ENCODE measurements at places on chromosomes 1 and 21.

DNA sequence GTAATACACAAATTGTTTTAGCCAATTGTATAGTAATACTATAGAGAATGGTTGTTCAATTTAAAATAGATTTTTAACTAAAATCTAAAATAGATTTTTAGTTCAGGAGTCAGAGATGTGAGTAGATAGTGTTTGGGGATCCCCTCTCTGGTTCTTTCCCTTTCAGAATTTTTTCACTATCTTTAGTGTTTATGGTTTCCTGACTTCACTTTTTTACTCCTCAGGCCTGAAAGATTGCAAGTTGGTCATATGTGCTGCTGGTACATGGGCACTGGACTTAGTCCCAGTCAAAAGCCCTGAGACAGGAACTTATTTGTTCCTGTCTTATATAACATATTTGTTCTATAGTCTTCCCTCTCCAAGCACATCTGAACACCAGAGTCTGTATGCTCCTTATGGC lies 96.8 kb upstream of the ATP1B1 start:
- DNase-seq, result no peak

DNA sequence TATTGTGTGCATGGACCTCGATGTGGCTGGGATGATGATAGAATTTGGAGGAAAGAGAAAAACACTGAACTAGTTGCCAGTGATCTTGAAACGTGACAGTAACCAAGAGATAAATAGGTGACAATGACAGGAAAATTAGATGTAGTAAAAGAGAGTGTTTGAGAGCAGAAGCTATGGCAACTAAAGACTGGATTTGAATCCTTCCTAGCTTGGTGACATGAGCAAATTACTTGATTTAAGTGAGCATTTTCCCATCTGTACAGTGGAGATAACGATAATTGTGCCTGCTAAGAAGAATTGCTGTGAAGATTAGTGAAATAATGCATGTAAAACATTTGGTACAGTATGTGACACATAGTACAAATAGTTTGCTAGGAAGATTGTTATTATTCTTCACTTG lies 12.7 kb downstream of the TTC3 start:
- DNase-seq, result no peak

DNA sequence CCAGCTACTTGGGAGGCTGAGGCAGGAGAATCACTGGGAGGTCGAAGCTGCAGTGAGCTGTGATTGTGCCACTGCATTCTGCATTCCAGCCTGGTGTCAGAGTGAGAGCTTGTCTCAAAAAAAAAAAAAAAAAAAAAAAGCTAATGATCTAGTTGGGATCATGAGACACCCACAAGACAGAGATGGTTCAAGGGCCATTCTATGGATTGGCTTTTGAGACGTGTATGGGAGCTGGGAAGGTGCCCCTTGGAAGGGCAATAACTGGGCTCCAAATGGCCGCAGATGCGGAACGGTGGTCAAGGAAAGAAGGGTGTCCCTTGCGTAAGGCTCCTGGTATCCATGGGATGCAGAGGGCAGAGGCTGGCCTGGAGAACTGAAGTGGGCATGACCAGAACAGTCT lies 6.8 kb upstream of the ADAM15 start:
- DNase-seq, result no peak

DNA sequence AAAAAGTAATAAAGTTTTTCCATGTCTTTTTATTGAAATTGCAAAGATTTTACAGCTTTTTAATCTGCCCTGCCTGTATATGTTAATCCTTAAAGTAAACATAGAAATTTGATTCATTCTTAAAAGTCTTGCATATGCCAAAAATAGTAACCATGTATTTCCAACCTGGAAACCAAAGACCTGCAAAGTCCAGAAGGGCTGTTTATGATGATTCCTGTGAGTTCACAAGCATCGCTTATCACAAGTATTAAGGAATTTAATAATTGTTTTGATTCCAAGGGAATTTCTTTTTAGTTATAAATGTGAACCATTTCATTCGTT lies 199.1 kb downstream of the PTPRC start:
- DNase-seq, result no peak

- DNase-seq, result no peak
Measured at GRCh38 chr1:47991187-47991586, 6.0 kb downstream of the TRABD2B start.

DNA sequence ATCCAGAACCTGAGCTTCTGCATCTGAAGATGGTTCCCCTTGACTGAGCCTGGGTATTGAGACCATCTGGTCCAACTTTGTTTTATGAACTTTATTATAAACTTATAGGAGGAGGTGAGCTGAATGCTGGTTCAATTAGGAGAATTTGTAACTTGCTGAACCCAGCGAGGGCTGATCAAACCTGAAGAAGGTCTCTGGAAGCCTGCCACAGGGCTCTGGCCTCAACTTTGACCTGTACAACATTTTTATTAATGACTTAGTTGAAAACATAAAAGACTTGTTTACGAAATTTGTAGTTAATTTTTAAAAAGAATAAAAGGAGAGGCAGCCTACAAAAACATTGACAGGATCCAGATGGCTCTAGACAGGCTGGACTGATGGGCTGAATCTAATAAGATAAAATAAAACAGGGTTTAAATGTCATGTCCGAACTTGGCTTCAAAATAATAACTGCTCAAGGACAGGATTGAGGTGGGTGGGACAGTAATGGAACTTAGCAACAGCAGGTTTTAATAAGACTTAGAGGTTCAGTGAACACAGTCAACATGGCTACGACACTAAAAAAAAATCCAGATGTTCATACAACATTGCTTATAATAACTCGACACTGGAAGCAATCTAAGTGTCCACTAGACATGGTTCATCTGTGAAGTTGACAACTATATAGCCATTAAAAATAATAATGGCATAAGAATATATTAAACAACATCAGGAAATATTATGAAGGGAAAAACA lies 53.4 kb upstream of the GJB5 start:
- DNase-seq, result no peak

- DNase-seq, result no peak
Measured at GRCh38 chr21:15272591-15272990, 207.8 kb upstream of the NRIP1 start.

- no peak for DNase-seq
Measured at GRCh38 chr1:50634251-50634650, 211.0 kb upstream of the DMRTA2 start.

GRCh38 chr1:7221826-7222694 lies 436.8 kb downstream of the CAMTA1 start:
- no peak for DNase-seq

DNA sequence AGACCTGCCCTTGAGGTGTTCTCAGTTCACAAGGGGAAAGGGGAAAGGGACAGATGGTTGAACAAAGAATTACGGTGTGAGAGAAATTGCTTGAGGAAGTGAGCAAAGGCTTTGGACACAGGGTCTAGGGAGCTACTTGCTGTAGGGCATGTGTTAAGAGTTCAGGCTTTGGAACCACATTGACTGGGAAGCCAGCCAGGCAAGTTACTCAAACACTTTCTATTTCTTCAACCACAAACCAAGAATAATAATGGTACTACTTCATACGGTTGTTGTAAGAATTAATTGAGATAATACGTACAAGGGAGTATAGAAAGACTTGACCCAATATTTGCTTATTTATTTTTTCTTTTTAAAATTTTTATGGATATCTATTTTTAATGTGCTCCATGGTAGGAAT lies 26.6 kb downstream of the AK4 start:
- no peak for DNase-seq

DNA sequence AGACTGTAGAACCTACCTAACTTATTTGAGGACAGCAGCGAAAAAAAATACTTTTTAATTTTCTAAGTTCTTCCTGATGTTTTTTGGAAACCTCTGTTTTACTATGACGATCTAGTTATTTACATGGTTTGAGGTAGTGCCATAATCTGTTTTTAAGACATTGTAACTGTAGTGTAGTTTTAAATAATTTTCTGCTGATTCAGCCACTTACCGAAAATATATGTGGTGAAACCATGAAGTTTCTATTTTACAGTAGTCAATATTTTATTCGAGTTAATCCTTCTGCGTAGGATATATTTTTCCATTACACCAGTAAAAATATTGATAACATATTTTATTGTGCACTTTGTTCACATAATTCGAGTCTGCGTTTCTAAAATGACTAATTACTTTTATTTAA lies 121.7 kb upstream of the RRP15 start:
- DNase-seq, result no peak

- no peak for DNase-seq
Measured at GRCh38 chr1:43234267-43234666, 35.5 kb upstream of the TMEM125 start.

- no peak for DNase-seq
Measured at GRCh38 chr1:1927751-1928150, 8.7 kb upstream of the TMEM52 start.

- DNase-seq, result no peak
Measured at GRCh38 chr1:59169703-59170102, 127.2 kb upstream of the FGGY start.

- no peak for DNase-seq
Measured at GRCh38 chr1:94048413-94049164, 72.4 kb downstream of the ABCA4 start.

DNA sequence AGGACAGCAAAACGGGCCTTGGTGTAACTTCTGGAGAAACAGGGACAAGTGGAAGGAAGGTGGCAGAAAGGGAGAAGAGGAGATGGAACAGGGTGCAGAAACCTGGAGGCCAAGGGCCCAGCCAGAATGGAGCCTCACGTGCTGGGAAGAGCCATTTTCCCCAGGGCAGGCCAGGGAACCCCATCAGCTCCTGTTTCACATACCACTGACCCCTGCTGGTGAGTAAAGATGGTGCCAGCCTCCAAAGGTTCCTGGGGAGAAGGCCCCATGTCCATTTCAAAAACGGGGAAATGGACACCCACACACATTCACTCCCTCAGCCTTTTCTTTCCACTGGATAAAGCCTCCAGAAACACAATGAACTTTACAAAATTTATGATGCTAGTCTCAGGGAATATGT lies 57.6 kb upstream of the JUN start:
- DNase-seq, result no peak

- DNase-seq, result no peak
Measured at GRCh38 chr1:54668567-54668966, 27.0 kb downstream of the MROH7 start.

DNA sequence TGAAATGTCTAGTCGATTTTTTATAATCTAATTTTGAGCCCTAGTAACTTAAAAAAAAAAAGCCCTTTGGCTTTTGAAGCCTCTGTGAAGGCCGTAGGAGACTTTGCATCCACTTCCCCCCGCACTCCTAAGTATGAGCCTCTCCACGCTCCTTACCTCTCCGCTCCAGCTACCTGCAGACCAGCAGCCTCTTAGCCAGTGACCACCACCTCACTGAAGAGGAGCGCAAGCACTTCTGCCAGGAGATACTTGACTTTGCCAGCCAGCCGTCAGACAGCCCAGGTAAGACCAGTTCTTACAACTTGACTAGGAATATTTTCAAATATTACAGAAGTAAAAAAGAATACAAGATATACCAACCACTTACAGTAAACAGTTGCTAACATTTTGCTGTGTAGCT lies 27.4 kb upstream of the PWP2 start:
- no peak for DNase-seq

DNA sequence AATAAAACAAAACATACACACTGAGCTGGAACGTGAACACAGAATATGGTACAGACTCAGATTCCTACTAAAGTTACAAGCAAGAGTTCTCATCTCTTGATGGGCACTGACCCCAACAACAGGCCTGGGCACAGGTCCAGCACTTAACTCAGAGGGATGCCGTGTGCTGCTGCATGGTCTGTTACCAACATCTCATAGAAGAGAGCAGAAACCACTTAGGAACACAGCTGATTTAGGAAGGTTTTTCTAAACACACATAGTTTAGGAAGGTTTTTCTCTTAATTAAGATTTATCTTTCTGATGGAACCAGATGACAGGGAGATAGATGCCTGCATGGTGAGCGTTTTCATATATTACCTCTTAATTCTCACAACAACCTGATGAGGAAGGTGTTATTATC lies 1.5 kb downstream of the GCLM start:
- DNase-seq, result no peak

DNA sequence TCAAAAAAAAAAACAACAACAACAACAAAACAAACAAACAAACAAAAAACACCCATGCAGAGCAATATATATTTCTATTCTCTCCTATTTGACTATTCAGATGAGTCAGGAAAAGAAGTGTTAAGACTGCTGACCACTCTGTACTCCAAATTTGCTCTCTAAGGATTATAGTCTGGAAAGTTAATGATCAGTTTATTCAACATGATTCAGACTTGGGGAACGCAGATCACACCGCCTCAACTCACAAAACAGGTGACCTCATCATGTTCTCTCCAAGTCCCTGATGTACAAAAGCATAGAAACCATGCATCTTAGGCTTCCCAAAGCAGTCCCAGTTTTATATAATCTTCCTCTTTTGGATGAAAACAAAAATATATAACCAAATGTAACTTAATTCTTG lies 51.9 kb upstream of the PRRC2C start:
- no peak for DNase-seq

- DNase-seq, result no peak
Measured at GRCh38 chr21:36694031-36694515, 4.8 kb upstream of the SIM2 start.

DNA sequence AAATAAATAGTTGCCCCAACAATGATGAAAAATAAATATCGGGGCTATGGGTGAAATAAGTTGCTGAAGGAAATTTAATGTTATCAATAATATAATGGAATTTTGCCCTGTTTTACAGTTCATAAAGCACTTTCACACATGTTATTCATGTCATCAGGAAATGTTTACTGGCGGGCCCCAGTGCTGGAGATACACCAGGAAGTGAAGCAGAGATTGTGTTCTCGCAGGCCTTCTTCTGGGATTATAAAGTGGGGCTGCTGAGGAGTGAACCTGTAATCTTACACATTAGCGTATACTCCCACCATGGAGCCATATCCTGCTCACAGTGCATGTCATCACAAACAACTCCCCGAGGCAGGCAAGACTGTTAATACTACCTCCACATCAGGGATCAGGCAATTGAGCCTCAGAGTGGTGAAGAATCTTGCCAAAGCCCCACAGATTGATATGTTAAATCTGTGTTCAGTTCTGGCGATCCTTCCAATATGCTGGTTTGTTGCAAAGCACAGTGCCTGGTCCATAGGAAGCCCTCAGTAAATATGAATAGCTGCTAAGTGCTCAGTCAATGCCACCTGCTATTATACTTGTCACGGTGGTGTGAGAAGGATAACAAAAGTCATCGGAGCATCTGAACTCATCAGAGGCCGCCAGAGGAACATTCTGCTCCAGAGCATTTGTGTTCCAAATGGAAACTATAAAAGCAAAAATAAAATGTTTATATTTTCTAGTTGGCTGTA lies 104.4 kb upstream of the UBE2U start:
- no peak for DNase-seq

- no peak for DNase-seq
Measured at GRCh38 chr1:153099461-153100045, 5.2 kb upstream of the SPRR2E start.

DNA sequence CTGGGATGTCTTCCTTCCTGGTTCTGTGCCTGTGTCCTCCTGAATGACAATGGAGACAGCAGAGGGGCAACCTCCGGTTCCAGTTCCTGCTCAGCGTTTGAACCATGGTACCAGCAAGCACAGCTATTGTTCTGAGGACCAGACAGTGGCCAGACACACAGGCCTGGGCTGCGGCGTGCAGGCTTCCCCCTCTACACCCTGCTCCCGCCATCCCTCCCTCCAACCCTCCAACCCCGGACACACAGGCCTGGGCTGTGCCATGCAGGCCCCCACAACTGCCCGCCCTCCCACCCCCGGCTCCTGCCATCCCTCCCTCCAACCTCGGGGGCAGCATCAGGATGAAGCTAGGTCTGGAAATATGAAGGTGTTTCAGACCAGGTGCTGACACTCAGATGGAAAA lies 5.6 kb upstream of the MEGF6 start:
- no peak for DNase-seq
